ENCODE measurements at places on chromosomes 12 and 14.

DNA sequence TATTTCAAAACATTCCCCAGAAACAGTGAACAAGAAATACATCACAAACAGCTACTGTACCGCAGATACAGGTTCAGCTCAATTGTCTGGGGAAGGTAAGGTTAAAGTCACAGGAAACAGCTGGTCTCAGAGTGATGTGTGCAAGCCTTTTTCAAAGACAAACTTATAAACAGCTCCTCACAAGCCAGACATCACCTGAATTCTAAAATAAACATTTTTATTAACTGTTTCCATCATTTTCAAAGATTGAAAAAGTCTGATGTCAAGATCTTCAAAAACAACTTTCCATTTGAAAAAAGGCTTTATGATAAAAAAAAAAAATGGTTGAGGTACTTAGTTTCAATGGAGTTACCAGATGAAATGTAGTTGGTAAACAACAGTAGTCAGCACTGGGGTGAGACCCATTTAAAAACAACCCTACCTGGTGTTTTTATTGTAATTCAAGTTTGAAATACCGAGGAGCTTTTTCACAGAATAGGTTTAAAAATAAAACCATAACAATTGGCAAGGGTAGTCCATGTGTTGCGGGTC is 4.0 kb downstream of the BTG1 start:
- no peak for DNase-seq

DNA sequence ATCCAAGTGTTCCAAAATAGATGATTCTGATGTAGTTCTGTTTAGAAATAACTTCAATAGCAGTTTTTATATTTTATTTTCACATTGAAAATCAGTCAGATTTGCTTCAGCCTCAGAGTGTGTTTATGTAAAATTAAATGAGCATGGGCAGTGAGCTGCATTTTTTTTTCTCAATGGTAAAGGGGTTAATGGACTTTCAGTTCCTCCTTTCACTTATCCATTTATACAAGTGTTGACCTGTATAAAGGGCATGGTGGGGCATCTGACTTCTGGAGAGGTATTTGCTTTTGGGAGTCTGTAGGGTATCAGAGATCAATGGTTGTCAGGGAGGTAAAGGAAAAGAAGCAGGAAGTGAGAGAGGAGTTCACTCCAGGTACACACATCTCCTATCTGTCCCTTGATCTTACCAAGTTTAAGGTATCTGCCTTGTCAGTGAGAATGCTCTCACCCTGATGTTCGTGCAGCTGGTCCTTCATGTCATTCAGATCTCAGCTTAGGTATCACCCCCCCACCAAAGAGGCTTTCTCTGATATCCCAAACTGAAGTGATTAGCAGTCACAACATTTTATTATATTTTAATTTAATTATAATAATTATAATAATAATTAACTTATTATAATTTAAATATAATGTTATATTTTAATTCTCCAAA is 181.6 kb upstream of the LMNTD1 start:
- no peak for DNase-seq

DNA sequence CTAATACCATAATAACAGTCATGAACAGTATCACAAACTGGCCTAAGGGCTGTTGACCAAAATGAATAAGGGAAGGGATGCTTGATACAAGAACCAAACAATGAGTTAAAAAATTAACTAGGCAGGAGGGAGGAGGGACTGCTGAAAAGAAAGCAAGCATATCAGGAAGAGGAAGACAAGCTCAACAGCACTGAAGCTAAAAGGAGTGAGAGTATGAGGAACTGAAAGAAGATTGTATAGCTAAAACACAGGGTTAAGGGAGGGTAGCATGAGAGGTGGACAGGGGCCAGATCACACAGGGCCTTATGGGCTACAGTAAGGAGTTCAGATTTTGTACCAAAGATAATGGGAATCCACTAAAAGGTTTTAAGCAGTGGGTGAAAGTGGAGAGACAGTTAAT is 34.1 kb downstream of the ITGA7 start:
- DNase-seq: no peak

DNA sequence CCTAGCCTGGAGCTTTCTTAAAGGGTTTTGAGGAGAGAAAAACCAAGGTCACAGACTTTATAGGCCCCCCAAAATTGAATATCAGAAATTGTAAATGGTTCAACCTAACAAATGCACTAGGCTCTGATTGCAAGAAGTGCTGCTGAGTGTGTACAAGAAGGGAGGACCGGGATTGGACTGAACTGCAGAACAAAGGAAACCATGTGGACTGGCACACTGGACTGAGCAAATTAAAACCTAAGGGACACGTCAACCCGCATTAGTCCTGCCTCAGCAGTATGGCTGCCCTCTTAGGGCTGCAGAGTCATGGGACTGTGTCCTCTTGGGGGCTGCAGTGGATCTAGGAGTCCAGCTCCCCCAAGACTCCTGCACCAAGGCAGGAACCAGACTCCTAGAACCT is 842 bp upstream of the CISTR start:
- DNase-seq: no peak

GRCh38 chr14:27223906-27224305 is 626.1 kb upstream of the NOVA1 start:
- DNase-seq: no peak

- no peak for DNase-seq
These were observed 6.2 kb downstream of the AACS start for GRCh38 chr12:125071456-125071855.

All from stimulated activated CD4-positive, alpha-beta T cell treated with anti-CD3 and anti-CD28 coated beads, Interleukin-4, amount 100 ng/mL, for 1 hour (primary cell).